Cortex of kidney (tissue), 1 donor: ENCODE measurements at places on chromosomes 2 and 18.

GRCh38 chr2:153027533-153027932 lies 309.1 kb downstream of the ARL6IP6 start:
- DNase-seq = no peak

DNA sequence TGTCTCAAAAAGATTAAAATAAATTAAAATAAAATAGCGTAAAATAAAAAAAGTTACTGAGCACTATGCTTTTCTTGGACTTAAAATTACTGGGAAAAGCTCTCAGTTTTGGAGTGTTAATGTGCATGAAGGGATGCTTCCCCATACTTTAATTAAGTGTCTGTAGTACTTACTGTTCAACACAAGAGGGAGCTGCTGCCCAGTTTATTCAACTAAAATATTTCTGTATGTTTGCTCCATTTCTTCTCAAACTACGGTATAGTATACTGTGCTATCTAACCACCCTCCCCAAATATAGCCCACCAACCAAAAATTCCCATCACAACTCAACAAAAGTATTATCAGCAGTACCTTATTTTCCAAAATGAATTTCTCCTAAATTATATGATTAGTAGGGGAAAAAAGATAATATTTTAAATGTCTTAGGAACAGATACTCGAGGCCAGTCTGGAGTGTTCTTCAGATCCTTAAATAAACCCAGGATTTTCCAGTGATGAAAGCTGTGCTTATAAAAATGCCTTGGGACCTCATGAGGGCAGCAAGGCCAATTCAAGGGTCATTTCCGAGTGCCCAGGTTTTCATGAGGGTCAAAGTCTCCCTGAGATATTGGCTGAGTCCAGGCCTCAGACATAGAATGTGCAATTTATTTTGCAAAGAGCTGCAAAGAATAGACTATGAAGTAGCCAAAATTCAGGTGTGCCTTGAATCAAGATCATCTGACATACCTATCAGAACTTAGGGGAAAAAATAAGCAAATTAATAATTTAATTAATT lies 64.1 kb downstream of the CHRNA1 start:
- DNase-seq = no peak

- no peak for DNase-seq
Measured at GRCh38 chr2:127027715-127028114, 79.2 kb downstream of the BIN1 start.

- no peak for DNase-seq
Measured at GRCh38 chr2:44328750-44329149, 32.5 kb downstream of the PREPL start.

DNA sequence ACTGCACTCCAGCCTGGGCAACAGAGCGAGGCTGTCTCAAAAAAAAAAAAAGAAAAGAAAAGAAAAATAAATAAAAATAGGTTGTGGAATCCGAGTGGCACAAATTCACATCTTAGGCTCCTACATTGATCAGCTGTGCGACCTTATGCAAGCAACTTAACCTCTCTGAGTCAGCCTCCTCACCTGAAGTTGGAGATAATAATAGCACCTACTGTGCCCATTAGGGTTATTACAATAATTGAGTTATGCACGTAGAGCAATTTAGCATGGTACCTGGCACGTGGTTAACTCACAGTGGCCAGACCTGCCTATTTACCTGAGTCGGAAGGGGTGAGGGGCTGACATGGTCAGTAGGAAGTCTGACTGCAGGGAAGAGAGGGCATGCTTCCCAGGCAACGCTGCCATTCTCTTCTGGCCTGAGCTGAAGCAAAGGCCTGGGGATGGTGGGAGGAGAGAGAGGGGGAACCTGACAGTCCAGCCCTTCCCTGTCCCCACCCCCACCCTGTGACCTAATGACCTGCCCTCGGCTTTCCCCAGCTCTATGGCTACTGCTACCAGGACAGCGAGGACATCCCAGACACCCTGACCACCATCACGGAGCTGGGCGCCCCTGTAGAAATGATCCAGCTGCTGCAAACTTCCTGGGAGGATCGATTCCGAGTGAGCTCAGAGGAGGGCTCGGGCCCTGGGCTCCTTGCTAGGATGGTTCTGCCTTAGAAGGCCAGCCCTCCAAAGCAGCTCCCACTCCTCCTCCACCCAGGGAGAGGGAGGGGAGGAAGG lies 5.1 kb downstream of the PKDCC start:
- no peak for DNase-seq

DNA sequence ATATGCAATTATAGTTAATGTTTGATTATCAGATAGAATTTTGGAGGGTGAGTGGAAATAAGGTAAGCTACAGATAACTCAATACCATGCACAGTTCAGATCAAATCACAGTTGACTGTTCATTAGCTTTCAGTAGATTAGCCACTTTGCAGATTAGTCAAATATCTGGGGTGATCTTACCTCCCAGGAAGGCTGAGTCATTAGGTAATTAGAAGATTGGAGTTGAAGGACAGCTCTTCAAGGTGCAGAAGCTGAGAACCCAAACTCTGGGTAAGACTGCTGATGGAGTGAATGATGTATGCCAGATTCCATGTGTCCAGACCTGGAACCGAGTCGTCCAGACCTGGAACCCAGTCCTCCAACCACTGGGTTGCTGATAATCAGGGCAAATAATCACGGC lies 262.8 kb upstream of the UBE2E3 start:
- DNase-seq = no peak

DNA sequence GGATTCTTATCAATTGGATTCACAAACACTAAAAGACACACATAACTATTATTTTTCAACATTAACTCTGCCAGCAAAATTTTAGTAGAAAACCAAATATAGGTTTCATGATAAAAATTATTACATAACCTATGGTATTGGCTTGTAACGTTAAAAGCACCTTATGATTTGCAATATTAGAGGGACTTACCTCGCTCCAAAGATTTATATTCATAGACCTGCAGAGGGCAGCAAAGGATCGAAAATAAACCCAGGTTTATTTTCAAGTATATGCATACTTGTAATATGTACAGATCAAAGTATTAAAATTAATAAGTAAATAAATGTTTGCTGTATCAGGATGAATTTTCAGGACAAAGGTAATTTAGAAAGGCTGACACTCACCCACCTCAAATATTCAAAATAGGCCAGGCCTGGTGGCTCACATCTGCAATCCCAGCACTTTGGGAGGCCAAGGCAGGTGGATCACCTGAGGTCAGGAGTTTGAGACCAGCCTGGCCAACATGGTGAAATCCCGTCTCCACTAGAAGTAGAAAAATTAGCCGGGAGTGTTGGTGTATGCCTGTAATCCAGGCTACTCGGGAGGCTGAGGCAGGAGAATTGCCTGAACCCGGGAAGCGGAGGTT lies 45.3 kb downstream of the LRPPRC start:
- no peak for DNase-seq

GRCh38 chr2:36352701-36353100 lies 2.9 kb upstream of the CRIM1 start:
- DNase-seq = no peak

DNA sequence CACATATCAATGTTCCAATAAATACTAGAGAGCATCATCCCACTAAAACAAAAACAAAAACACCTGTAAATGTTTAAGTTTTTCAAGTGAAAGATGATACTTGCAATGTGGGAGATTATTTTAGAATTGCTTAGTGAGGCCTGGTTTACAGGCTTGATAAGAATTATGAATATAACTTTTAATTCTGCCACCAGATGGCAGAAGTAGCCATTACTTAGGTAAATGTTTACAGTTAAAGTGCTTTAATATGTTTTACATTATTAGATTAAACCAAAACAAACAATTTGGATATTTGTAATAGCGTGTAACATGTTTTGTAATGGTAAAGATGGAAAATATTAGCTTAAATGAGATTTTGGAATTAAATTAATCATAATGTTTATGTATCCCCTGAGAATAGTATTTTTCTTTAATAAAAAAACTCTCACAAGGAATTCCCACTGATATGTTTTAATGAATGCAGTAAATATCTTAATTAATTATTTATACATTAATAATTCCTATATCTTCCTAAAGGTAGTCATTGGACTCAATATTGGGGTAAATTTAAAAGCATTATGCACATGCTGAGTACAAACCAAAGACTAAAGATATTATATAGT lies 522.0 kb downstream of the SPAG16 start:
- no peak for DNase-seq

DNA sequence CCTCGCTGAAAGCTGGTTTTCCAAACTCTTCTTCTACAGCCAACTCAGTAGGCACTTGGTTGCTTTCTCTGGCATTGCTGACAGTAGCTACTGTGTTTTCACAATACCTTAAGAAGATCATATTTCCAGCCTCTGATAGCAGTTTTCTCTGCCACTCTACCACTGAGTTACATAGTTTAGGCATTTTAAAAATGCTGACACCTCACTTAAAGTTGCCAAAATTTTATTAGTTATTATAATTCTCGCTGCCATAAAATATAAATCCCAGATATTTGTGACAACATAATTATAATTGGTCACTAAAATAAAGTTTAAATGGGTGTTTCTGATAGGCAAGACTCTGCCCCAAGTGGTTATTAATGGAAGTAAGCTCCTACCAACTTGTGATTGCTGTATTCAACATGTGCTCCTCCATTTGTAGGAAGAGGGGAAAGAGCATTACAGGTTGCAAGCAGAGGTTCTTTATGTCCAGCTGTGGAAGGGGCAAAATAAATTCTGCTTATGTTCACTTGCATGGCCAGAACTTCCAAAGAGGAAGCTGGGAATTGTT lies 1202.8 kb downstream of the CNTNAP5 start:
- DNase-seq = no peak

DNA sequence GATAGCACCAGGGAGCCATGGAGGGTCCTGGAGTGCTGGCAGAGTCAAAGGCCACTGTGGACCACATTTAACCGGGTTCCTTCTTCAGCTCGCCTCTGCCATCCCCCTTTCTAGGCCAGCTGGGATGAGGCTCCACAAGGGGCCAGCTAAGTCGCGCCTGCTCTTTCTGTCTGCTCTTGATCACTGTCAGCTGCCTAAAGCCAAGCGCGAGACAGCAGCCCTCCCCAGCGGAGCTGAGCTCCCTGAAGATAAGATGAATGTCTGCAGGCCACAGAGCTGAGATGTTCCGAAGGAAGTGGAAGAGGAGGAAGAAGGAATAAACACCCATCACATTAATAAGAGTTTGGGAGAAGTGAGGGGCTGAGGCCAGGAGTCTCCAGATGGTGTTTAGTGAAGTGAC lies 99.6 kb downstream of the CELF4 start:
- DNase-seq = no peak
